ENCODE measurements at places on chromosomes 4 and X.

- DNase-seq, result no peak
Observed at GRCh38 chr4:107548211-107548905, 171.7 kb downstream of the PAPSS1 start.

- DNase-seq, result no peak
Observed at GRCh38 chrX:104295636-104296035, 40.9 kb upstream of the ESX1 start.

DNA sequence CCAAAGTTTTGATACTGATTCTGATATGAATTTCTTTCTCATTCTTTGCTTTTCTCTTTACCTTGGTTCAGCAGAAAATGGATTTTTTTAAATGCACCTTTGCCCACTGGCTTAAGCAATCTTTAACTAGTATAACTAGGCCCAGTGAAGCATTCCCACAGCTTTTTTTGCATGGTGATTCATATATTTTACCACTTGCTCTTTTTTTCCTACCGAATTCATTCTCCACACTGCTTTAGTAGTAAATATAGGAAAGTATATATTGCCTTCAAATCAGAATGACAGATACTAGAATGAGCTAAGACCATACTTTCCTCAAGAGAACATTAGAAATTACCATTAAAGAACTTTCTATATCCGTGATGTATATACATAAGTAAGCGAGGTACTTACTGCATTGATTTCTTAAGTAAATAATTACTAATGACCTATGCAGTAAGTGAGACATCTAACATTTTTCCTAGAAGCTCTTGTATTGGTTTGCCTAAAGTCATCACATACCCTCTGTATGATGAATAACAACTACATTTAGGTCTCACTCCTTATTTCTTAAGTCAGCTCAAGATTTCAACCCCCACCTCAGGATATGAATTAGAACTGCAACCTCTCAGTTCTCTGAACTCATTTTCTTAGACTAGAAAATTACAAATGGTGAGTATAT, 44.2 kb downstream of the SLC4A4 start:
- DNase-seq, result no peak

GRCh38 chrX:122914256-122914655, 269.8 kb upstream of the GRIA3 start:
- DNase-seq, result no peak

GRCh38 chrX:15747626-15748173, 9.6 kb downstream of the CA5B start:
- no peak for DNase-seq

DNA sequence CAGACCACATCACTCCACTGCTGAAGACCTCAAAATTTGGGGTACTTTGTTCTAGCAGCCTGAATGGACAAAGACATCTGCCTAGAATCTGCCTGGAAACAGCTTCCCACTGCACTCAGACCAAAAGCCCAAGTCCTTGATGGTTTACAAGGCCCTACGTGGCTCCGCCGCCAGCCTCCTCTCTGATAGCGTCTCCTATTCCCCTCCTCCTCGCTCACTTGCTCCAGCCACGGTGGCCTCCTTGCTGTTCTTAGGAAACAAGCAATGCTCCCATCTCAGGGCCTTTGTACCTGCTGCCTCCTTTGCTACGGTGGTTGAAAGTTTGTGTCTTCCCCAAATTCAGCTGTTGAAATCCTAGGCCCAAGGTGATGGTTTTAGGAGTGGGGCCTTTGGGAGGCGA, 34.7 kb upstream of the SORCS2 start:
- DNase-seq, result no peak

DNA sequence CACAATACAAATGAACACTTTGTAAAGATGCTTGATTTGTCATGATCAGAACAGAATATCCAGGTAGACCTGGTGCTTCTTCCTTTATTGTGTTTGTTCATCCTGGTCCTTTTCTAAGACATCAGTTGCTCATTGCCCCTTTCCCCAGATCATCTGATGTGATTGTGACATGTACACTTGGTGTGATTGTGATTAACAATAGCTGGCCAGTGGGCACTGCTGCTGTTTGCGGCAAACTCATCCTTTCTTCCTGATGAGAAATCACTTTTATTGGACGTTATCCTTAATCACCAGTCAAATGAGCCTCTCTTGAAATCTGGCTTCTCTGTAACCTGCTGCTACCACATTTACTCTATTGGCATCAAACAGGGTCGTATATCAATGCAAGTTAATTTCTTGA, 135.1 kb downstream of the PCDH7 start:
- DNase-seq, result no peak

DNA sequence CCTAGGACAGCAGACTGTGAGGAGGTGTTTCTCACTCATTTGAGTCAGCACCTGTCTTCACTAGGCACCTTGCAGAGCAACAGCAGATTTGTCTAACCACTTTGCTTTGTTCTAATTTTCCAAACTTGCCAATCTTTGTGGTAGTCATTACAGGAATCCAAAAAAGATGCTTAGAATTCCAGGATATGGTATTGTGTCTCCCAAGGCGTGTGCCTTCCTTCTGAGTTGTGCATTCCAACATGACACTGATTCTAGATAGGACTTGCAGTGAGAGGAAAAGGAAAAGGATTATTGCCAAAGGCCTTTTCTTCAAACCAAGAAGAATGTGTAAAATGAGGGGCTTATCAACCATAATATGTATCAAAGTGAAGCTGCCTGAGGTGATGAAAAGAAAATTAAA, 126.2 kb downstream of the MAPK10 start:
- no peak for DNase-seq

GRCh38 chrX:39688576-39689375, 409.0 kb downstream of the BCOR start:
- DNase-seq, result no peak

GRCh38 chr4:151811403-151811802, 50.6 kb upstream of the GATB start:
- DNase-seq, result no peak

DNA sequence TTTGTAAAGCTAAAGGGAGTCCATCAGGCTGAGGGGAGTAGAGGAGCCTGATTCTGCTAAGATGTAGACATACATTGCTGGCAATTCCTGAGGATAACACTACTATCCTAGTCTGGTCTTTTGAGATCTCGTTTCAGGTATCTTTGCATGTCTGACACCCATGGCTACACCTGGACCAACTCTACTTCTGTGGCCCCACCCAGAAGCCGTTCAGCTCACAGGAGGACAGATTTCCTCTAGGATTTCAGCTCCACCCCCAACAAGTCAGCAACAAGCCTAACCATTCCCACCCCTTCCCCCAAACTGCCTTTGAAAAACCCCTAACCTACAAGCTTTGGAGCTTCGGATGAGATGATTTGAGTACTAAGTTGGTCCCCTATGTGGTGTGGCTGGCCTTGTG, 848.2 kb downstream of the NLGN4X start:
- no peak for DNase-seq

DNA sequence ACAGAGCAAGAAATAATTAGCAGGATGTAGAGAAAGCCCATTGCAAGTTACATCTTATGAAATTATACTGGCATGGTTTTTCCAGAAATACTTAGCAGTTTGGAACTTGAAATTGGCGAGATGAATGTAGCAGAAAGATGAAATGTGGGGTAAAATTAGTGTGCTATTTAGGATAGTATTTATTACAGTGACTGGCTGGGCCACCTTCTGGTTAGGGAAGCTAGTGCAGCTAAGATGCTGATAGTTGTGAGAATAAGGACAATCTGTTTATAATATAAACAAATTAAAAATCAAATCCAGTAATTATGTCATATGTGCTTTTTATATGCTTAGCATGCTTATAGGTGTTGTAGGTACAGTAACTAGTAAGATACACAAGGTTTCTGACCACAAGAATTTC, 74.8 kb downstream of the IL15 start:
- peak; percentile 4 for DNase-seq

DNA sequence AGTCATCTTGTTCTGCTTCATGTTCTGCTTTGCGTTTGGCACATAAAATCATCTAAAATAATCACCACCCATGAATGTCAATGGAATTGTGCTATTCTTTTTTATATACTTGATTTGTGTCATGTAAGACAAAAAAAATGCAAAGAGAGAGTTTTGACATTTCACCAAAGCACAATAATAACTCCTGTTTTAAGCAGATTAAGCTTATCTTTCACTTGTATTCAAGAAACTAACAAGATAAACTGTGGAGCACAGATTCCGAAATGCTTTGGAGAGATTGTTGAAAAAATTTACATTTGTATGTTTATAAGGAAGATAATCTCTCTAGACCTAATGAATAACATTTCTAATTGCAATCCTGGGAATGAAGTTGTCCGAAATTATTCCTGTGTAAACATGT, 225.1 kb upstream of the ANXA10 start:
- no peak for DNase-seq

DNA sequence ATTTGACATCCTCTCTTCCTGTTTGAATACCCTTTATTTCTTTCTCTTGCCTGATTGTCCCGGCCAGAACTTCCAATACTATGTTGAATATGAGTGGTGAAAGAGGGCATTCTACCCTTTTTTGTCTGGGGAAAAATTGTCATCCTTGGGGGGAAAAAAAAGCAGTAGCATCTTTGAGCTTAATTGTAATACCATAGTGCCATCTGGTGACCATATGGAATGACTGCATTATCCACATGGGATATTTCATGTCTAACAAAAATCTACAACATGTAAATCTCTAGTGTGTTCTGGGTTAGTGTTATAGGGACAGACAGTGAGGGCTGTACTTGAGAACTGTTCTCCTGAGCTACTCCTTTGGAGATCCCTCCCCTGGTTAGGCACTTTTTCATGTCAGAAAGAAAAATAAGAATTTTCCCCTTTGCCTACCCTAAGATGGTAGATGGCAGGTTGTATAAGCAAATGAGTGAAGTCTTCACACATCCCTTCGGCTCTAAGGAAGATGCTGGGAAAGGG, 26.0 kb downstream of the CAPN6 start:
- peak; percentile 10 for DNase-seq

- no peak for DNase-seq
Observed at GRCh38 chr4:111636961-111637585, 508.2 kb upstream of the FAM241A start.

- DNase-seq, result no peak
Observed at GRCh38 chr4:3040452-3041191, 33.7 kb downstream of the HTT-AS start.

DNA sequence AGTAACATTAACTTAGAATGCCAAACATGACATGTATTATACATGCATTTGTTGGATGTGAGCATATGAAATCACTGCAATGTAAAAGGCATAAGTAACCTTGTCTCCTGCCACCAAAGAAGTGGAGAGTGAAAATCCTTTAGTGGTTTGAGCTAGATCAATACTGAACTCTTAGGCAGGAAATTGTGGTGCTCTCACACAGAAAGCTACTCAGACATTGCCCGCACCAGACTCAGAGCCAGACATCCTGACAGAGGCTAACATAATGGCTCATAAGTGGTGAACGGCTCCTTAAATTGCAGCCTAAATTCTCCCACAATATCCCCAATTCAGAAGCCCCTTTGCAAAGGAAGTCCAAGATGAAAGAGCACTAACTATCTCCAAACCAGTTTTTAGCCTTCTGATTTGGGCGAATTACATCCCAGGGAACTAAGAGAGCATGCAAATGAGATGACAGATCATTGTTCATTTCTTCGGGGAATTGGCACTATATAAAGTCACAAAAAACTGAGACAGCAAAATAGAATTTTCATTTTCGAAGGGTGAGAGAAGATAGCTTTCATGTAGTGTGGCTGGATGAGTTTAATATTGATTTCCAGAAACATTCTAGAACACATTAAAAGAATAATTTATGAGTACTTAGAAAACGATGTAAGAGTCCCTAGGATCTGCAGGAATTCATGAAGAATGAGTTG, 233.6 kb upstream of the RPS6KA3 start:
- DNase-seq, result no peak

GRCh38 chrX:9316096-9316495, 148.8 kb upstream of the TBL1X start:
- no peak for DNase-seq

GRCh38 chr4:177450426-177451107, 8.3 kb upstream of the AGA start:
- DNase-seq, result no peak

DNA sequence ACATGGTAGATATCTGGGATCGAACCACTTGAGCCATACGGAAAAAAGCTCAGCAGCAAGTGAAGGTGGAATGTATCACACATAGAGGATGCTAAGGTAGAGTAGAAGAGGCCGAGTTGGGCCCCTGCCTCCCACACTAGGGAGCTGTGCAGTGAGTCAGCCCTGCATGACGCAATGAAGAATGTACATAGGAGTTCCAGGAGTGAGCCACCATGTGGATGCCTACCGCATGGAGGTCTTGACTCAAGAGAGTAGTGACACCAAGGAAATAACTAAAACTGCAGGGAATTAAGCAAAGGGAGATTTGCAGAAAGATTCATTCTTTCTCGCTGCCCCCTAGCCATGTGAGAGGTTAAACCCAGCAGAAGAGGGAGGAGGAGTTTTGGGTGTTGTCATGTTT, 389.6 kb upstream of the IGFBP7 start:
- DNase-seq, result no peak

DNA sequence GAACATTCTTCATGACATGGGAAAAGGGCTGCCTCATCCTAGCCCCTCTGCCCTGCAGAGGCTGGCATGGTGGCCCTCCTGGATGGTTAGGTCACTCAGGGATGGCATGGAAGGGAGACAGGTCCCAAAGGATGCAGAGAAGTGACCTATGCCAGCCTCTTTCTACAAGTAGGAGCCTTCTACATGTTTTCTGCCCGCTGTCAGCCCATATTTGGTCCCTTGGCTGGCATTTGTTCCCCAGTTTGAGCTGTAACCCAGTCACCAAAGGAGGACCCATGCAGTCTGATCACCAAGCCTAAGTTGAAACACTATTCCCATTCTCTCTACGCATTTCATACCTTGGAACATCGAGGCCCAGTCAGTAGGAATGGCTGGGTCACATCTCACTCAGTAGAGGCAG, 95.4 kb downstream of the PJA1 start:
- DNase-seq, result no peak

- DNase-seq, result no peak
Observed at GRCh38 chr4:24228692-24229091, 338.8 kb upstream of the PPARGC1A start.

- DNase-seq, result no peak
Observed at GRCh38 chrX:107537815-107538214, 88.4 kb downstream of the FRMPD3 start.

DNA sequence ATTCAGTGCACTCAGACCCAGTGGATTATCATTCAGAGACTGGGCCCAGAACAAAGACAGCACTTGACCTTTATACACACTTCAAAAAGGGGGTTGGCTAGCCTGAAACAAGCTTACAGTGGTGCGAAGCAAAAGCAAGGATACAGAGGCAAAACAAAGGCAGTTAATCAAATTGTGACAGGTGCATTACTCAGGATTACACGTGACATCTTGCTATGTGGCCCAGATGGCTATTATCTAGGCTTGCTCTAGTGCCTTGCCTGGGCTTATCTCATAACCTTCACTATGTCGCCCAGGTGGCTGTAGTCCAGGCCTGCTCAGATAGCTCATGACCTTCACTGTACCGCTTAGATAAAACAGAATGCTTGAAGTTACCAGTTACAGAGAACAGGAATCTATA, 1092.1 kb upstream of the PRKX start:
- no peak for DNase-seq

All from spinal cord (tissue), 10 donors.